ENCODE measurements at places on chromosomes 2 and 18. TPM values are rescaled to one million over a fixed set of nuclear protein-coding genes. Genes with fewer than 3 reads are reported as not detected.

The CD8B2 gene
- total RNA-seq = 0.09 TPM

The CRACDL gene
- not detected for total RNA-seq

The ITPRIPL1 gene
- 28.4 TPM for total RNA-seq

The CRYGA gene
- not detected for total RNA-seq

The CCDC150 gene
- 11.8 TPM for total RNA-seq

The SERPINB5 gene
- total RNA-seq = not detected

The ELOA2 gene
- not detected for total RNA-seq

The GCG gene
- not detected for total RNA-seq

The RPRM gene
- total RNA-seq = not detected

The HMSD gene
- 18.8 TPM for total RNA-seq

The CHST10 gene
- 5.9 TPM for total RNA-seq

The ACYP2 gene
- total RNA-seq = 6.0 TPM

The MRO gene
- not detected for total RNA-seq

The ZNF24 gene
- 50.9 TPM for total RNA-seq

The GAL3ST2 gene
- 0.94 TPM for total RNA-seq

The AKAIN1 gene
- not detected for total RNA-seq

The NXPH2 gene
- total RNA-seq = not detected

The PIGN gene
- total RNA-seq = 29.4 TPM

The ASTL gene
- total RNA-seq = 2.8 TPM

The ZNF385B gene
- not detected for total RNA-seq

The ANKRD12 gene
- total RNA-seq = 96.0 TPM

The FSIP2 gene
- total RNA-seq = 0.28 TPM

The LRP1B gene
- total RNA-seq = not detected

The REG3A gene
- not detected for total RNA-seq

The NOSTRIN gene
- not detected for total RNA-seq

The SNRPD1 gene
- 79.9 TPM for total RNA-seq

The IL1RN gene
- 4.6 TPM for total RNA-seq

The CPLX4 gene
- total RNA-seq = not detected

Data from activated CD4-positive, alpha-beta T cell treated with anti-CD3 and anti-CD28 coated beads for 36 hours (primary cell).